ENCODE measurements at places on chromosomes 16 and 17.

- no peak for DNase-seq
Measured at GRCh38 chr16:11099672-11100205, 155.4 kb downstream of the CLEC16A start.

DNA sequence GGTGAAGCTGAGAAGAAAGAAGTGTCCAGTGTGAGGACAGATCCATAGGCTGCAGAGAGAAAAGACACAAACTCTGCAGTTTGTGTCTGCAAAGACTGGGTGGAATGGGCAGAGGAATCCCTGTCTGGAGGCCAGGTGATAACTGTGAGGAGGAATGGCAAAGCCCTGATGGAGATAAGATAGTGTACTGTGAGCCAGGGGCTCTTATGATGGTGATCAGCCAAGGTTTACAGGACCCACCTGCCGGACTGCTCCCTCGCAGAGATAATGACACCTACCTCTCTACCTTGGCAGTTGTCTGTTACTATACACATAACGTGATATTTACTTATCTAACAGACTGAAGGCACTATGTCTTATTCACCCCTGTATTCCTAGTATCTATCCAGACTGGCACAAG lies 92.6 kb upstream of the ASIC2 start:
- DNase-seq, result no peak

DNA sequence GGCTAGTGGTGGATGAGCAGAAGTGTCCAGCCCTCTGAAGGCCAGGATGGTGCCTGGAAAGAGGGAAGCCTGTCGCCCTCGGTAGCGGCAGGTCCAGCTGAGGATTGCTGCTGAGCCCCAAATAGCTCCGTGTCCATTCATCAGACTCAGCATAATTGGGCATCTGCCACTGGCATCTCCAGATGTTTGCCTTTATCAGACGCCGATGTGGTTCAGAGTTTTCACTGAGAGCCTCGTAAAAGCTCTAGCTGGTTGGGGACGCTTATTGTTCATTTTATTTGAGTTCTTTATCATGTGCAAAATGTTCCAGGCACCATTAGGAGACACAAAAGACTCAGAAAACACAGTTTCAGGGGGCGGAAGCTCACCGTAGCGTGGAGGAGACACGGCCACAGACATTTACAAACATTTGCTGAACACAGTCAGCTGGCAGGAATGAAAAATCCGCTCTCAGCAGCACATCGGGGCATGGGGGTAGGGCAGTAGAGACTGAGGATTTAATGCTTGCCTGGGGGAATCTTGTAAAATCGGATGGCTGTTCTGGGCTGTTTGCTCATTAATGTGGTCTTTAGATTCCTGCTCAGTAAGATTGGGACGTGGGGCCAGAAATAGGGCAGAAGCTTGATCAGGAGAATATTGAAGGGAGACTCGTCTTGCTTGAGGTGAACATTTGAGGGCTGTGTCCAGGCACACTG lies 41.7 kb downstream of the SMPD3 start:
- no peak for DNase-seq

DNA sequence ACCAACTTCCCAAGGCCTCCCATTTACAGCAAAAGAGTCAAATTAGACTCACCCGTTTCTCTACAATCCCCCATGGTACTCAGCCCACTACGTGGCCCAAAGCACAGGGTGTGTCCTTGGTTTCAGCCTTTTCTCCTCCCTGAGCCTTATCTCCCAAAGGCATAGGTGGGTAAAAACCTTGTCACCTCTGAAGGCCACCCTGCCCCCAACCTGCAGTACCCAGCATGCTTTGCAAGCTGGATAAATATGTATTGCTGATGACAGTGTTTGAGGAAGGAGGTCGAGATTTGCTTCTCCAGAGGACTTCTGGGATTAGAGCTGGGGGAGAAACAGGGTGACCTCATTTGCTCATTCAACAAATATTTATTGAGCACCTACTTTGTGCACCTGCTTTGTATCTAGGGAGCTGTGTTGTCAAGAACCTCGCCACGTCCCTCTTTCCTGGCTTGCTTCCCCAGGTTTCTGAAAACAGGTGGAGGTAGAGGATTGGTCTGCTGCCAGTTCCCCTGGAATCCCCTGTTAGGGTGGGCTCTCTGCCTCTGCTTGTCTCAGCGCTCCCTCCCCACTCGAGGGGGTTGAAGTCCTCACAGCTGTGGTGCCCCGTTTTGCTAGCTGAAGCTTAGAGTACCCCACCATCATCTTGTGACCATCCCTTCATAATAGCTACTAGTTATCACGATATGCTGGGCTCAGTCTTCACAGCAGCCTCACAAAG lies 3.0 kb downstream of the LASP1 start:
- DNase-seq, result no peak

- no peak for DNase-seq
Measured at GRCh38 chr16:78778101-78779004, 678.9 kb downstream of the WWOX start.

- no peak for DNase-seq
Measured at GRCh38 chr17:5523249-5523648, 36.9 kb downstream of the MIS12 start.

DNA sequence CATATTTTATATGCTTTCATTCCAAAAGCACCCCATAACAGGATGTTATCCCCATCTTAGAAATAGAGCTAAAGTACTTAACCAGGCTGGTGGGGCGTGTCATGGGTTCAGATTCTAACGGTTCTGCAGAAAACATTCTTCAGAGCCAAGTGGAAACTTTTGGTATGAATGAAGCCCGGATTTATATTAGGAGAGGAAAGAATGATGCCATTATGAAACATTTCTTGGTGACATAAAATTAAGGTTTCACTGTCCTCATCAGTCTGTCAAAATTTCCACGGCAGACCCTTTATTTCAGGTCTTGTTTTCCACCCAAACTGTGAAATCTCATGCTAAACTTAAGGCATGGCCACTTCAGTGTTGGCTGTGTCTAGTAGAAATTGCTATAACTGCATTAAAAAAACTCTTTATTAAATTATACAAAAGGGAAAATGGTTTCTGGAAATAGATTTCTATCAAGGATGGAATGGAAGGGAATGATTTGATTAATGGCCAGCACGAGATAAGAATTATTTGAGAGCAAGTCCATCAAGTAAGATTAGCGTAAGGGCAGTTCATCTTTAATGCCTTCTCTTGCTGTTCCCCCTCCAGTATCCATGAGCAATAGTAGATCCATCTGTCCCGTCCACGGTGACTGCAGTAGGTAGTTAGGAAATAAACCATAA lies 11.7 kb downstream of the PRKCA start:
- no peak for DNase-seq

- no peak for DNase-seq
Measured at GRCh38 chr17:76416457-76416856, 32.0 kb downstream of the SPHK1 start.

DNA sequence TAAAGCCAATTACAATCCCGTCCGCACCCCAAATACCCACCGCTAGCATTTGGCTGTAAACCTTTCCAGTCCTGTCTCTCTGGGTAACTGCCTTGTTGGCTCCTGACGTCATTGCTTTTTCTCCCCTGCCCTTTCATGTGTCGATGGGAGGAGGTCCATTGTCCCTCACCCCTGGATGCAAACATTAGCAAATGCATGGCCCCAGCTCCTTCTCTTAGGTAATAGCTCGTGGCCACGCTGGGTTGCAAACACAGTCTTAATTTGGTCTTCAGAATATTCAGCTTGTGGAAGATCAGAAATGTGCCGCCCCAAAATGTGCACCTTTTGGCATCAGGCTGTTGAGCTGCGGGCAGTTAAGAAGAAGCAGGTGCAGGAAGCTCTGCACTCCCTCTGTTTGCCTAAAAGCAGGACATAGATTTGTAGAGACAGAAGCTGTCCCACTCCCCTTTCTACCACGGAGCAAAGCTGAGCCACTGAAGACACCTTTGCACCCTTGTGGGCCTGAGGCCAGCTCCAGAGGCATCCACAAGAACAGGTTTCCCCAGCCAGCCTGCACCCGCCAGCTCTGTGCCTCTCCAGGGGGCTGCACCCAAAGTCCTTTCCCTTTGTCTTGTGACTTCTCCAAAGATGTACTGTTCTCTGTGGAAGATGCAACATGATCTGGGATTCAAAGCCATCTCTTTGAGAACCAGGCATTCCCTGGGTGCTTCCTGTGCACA lies 127.3 kb downstream of the MGAT5B start:
- no peak for DNase-seq

DNA sequence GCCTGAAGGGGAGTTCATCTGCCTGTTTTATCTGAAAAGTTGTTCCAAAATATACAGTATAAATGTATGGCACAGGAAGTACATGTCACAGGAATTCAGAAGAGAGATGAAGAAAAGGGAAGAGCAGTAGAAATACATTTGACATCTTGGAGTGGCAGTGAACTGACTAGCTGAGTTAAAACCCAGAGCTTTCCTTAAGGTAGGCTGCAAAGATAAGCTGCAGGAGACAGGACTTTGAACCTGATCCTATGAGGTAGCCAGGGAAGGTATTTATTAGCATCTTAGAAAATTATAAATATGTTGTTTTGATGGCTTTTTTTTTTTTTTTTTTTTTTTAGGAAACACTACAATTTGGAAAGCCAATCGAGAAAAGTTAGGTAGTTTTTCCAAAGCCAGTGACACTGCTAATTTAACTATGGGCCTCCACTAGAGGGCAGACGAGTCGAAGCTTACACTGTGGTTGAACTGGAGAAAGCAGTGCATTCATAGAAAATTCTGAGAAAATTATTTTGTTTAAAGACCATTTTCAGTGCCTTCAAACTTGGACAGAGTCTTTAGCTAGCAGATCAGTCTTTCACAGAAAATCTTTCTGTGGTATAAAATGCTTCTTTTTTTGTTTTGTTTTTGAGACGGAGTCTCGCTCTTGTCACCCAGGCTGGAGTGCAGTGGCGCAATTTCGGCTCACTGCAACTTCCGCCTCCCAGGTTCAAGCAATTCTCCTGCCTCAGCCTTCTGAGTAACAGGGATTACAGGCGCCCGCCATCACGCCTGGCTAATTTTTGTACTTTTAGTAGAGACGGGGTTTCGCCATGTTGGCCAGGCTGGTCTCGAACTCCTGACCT lies 122.3 kb downstream of the SSH2 start:
- DNase-seq, result peak; percentile 46

GRCh38 chr16:87580855-87581261 lies 21.4 kb upstream of the JPH3 start:
- DNase-seq, result no peak

- DNase-seq, result no peak
Measured at GRCh38 chr16:2507665-2508064, 6.1 kb upstream of the ATP6V0C start.

DNA sequence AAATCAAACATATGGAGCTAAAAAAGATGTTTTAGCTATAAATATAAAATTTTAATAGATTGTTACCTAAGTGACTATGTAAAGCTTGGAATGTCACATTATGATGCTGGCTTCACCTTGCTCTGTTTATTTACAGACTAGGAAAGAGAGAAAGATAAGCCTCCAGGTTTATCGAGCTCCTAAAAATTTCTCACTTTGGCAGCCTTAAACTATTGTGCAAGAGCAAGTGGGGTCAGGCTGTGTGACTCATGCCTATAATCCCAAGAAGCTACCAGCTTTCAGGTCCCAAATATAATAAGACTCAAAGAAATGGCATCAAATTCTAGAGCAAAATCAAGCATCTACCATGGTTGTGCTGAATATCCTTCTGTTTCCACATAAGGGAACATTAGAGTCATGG lies 34.3 kb upstream of the PRSS54 start:
- no peak for DNase-seq

- DNase-seq, result no peak
Measured at GRCh38 chr17:36855459-36855858, 81.8 kb upstream of the LHX1 start.

DNA sequence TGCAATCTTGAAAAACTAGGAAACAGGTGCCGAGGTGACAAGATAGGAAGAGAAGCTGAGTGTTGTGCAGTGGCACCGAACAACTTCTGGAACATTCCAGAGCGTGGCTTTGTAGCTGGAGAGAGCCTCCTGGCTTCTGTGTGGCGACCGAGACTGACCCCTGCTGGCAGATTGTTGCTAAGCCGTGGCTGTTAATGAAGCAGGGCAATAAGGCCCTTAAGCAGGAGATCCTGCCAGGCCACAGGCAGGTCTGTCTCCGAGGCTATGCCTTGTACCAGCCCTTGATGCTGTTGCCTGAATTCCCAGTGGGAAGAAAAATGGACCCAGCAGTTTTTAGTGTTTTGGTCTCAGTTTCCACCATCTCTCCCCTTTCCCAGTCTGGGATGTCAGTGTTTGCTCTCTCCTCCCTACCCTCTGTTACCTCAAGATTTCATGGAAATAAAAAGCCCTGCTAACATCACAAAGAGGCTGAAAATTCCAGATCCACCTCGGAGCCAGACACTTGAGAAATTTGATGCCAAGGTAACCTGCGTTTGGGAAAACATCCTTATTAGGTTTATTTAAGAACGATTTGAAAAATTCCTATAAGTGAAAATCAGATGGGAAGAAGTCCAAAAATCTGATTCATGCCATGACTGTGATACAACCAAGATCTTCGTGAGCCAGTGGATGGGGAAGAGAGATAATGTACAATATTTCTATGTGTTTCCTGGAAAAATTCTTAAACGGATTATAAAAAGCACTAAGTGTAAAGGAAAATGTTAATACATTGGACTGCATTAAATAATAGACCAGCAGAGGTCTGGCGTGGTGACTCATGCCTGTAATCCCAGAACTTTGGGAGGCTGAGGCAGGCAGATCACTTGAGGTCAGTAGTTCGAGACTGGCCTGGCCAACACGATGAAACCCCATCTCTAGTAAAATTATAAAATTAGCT lies 265.1 kb downstream of the PRKCA start:
- DNase-seq, result peak; percentile 51

DNA sequence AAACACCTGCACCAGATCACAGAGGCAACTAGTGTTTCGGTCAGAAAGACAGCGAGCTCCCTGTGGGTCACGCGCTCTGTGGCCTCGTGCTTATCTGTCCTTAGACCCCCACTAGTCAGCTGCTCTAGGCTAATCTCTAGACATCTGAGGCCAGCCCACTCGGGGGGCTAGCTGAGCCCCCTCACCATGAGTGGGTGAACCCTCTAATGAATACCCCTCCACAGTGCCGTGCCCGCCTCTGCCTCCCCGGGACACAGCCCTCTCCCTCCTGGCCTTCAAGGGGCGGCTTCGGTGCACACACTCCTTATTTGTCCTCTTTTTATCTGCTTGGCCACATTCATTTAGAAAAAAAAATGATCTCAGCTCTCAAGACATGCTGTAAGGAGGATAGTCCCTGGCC lies 320.1 kb downstream of the C16orf95 start:
- no peak for DNase-seq

GRCh38 chr16:50859628-50860360 lies 117.9 kb downstream of the CYLD start:
- no peak for DNase-seq

DNA sequence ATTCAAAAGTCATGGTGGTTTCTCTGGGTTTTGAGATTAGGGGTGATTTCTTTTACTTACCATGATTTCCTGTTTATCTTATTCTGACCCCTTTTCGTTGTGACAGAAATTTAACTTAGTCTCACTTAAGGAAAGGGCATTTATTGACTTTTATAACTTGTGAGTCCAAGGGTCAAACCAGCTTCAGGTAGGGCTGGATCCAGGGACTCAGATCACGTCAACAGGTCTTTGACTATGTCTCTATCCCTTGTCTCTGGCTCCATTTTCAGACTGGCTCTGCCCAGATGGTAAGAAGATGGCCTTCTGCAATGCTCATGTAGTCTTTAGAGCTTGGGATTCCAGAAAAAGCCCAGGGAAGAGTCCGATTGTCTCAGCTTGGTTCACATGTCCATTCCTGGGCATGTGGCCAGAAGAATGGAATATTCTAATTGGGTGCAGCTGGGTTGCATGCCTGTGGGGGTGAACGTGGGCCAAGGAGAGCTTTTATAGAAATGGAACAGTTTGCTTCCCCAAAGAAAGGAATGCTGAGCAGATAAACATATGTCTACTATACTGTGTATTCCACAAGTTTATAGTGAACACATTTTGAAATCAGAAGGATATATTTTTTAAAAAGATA lies 13.4 kb downstream of the USP43 start:
- DNase-seq, result no peak

Data from activated CD4-positive, CD25-positive, alpha-beta regulatory T cell treated with anti-CD3 and anti-CD28 coated beads, Interleukin-2, amount 50 U/mL, for 16 hours (primary cell).